ENCODE measurements at places on chromosomes 13 and 19.

- no peak for DNase-seq
Observed at GRCh38 chr13:65595916-65596315, 1634.2 kb downstream of the PCDH9 start.

DNA sequence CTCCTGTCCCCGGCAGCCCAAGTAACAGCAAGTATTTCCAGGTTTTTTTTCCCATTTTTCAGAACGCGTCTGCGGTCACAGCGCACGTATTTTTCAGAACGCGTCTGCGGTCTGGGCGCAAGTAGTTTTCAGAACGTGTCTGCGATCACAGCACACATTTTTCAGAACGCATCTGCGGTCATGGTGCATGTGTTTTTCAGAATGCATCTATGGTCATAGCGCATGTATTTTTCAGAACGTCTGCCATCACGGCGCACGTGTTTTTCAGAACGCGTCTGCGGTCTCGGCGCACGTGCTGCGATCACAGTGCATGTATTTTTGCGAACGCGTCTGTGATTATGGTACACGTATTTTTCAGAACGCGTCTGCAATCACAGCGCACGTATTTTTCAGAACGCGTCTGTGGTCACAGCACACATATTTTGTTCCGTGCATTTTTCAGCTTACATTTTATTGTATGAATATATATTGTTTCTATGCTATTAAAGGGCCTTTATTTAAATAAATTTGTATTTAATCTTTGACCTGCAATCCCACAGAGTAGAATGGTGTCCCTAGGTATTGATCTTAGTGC is 19.7 kb downstream of the ATP4B start:
- no peak for DNase-seq

- no peak for DNase-seq
Observed at GRCh38 chr13:31775148-31775547, 35.8 kb downstream of the RXFP2 start.

DNA sequence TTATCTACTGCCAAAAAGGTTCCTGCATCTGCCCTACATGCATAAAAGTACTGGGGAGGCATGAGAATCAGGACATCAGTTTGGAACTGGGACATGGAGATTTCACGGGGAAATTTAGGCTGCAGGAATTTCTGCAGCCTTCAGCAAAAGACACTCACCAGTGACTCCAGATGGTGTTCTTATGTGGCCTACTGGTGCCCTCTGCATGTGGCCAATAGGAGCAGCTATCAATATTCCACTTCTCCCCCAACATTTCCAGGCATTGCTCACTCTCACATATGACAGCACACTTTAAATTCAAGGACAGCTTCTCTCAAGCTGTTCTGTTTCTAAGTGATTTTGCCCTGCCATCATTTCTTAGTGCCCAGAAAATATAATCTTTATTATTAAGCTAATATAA is 570.5 kb upstream of the ARGLU1 start:
- DNase-seq: no peak

- peak; percentile 51 for DNase-seq
Observed at GRCh38 chr19:52170863-52171320, 529 bp downstream of the ZNF836 start.

GRCh38 chr13:113207460-113207859 is 1.0 kb downstream of the PCID2 start:
- DNase-seq: no peak

DNA sequence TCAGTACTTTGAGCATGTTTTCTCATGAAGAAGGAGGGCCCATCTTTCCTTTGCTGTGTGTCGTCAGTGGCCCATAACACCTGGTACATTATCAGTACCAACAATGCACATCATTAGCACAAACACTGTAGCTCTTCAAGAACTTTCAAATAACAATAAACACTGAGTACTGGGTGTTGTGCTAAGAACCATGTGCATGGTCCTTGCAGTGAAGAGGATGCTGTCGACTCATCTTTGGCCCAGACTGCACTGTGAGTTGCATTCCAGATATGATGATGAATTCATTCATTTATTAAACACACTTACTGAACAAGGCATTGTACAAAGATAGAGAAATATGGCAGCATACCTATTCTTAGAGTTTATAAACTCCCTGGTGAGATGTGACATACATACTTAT is 55.8 kb downstream of the FLT3 start:
- DNase-seq: no peak

- DNase-seq: no peak
Observed at GRCh38 chr13:23902975-23903905, 5.9 kb upstream of the C1QTNF9B start.

- DNase-seq: no peak
Observed at GRCh38 chr19:48283908-48284307, 14.0 kb downstream of the ZNF114 start.

- DNase-seq: no peak
Observed at GRCh38 chr19:31255174-31255799, 93.9 kb downstream of the TSHZ3 start.

DNA sequence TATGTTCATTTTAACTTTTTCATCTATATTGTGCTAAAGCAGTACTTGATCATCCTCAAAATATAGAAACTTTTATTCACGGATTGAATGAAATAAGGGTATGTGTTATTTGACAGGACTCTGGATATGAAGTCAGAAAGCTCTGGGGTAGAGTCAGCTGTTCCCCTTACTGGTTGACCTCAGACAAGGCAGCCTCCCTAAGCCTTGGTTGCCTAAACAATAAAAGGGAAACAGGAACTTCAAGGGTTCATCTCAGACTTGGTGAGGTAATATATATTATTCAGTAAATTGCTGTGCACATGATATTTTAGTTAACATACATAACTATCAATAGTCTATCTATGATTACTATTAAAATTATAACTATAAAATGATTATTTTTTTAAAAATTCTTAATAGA is 13.6 kb downstream of the POLR1D start:
- DNase-seq: no peak

DNA sequence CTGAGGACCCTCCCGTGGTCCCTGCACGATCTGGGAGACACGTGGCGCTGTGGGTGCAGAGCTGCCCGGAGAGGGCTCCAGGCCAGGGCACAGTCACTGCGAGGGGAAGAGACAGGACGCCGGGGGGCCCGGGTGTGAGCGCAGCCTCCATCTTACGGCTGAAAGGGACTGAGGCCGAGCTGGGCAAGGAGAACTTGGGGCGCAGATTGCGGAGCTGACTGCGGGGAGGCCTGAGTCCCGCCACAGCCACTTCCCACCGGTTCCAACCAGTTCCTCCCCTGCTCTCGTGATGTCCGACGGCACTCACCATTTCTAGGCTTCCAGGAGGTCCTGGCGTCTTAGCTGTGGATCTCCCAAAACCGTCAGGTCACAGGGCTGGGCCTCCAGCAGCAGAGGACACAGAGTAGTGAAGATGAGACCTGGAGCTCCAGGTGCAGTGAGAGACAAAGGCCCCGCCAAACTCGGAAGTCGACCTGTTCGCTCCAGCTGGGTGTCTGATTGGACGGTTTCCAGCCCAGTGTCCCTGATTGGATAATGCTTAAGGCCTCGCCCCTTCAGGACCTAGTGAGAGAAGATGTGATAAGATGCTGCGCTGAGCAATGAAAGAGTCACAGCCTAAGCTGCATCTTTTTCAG is 4.8 kb upstream of the ZNF253 start:
- peak; percentile 13 for DNase-seq

- no peak for DNase-seq
Observed at GRCh38 chr19:23263870-23264590, 13.8 kb upstream of the ZNF724 start.

GRCh38 chr19:19578252-19578651 is 40.2 kb downstream of the CILP2 start:
- DNase-seq: no peak

DNA sequence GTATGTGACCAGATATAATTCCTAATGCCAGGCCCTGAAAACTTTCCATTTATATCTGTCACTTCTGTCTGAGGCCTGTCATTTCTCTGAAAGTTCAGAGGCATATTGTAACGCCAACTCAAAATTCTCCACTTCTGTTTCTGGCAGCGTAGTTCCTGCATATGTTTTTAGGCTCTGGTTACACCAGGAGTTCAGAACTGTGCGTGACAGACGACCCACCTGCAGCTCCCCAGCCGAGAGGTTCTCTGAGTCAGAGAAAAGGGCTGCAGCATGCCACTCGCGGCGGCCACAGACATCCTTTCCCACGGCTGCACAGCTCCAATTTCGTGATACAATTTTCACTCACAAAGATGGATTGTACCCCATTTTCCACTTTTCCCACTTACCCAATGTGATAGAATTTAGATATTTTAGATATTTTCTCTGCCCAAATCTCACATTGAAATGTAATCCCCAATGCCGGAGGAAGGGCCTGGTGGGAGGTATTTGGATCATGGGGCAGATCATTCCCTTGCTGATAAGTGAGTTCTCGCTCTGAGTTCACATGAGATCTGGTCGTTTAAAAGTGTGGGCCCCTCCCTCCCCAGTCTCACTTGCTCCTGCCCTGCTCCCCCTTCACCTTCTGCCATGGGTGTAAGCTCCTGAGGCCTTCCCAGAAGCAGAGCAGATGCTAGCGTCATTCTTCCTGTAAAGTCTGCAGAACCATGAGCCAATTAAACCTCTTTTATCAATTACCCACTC is 308.1 kb downstream of the LIG4 start:
- DNase-seq: no peak

- no peak for DNase-seq
Observed at GRCh38 chr19:55247621-55248099, 11.2 kb downstream of the PPP6R1 start.

DNA sequence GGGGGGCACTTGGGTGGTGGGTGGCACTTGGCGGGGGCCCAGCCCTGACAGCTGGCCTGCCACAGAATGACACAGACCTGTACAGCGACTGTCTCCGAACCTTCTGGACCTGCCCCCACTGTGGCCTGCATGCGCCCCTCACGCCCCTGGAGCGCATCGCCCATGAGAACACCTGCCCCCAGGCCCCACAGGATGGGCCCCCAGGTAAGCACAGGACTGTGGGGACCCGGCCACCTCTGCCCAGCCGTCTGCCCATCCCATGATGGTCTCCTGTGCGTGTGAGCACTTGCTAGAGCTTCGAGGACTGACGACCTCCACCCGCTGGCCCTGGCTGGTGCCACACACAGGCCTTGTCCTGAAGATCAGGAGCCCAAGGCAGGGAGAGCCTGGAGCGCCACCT is 32.0 kb downstream of the DHX34 start:
- DNase-seq: no peak

- DNase-seq: no peak
Observed at GRCh38 chr13:36979361-36980050, 19.6 kb downstream of the ALG5 start.

DNA sequence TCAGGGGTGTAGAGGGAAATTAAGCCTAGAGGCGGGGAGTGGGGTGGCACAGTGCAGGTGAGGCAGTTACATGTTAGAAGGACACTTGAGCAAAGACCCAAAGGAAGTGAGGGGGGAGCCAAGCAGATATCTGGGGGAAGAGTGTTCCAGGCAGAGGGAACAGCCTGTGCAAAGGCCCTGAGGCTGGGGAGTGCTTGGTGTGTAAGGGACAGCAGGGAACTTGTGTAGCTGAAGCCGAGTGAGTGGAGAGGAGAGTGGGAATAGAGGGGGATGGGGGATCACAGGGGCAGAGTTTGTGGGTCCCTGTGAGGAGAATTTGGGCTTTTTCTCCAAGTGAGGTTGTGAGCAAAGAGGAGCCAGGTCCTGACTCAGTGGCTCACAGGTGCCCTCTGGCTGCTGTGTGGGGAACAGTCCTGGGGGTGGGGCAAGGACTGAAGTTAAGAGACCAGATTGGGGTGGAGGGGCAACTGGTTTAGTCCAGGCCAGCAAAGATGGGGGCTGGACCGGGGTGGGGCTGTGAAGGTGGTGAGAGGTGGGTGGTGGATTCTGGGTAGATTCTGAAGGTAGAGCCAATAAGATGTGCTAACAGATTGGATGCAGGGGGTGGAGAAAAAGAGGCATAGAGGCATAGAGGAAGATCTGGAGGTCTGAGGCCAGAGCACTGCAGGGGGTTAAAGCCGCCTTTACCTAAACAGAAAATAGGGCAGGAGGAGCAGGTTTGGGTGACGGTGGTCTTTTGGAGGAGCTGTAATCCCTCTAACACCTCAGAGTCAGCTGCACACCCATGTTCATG is 75.3 kb downstream of the CACNA1A start:
- peak; percentile 3 for DNase-seq

DNA sequence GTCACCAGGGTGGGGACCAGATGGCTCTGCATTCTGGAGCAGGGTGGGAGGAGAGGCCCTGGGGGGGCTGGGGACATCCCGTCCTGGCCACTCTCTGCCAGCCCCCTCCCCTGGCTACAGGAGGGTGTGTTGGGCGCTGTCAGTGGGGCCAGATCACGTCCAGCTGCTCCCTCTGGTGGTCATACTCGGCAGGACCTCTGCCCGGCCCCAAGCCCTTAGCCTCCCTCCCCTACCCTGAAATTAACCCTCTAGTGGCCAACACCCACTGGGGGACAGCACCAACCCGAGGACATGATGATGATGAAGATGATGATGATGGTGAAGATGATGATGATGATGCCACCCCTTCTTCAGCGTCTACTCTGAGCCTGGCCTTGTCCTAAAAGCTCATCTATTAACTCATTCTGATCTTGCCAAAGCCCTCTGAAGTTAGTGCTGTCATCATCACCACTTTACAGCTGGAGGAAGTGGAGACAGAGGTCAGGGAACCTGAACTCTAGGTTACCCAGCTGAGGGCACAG is 590 bp upstream of the LGI4 start:
- DNase-seq: peak; percentile 64

DNA sequence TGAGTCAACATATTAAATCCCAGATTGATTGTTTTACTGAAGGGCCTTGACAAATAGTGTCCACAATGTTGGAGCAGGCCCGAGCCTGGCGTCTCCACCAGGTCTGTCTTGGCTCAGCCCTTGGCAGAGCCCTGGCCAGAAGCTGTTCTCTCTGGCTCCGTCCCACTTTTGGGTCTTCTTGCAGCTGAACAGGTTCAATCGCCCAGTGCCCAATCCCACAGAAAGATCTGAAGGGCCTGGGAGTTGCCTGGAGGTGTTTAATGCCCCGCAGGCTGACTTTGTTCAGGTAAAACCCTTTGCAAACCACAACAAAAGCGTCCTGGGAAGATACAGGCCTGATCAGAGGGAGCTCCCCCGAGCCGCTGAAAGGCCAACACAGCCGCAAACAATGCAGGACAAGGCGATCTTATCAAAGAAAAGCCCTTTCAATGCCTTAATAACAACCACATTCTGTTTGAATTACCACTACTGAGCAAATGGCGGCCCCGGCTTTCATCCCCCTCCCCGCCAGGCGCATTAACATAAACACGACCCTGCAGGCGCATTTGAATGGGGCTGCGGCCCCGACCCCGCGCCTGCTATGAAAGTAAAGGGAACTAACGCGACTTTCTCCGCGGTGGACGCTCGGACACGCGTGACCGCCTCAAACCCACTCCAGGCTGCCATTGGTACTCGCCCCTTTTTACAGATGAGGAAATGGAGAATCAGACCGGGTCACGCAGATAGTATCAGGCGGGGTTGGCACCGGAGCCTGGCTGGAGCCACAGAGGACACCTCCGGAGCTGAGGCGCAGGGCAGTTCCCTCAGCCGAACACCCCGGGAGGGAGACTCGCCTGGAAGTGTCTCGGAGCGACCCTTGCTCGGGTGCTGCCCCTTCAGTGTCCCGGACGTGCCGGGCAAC is 3.1 kb downstream of the CDX2 start:
- no peak for DNase-seq

- DNase-seq: no peak
Observed at GRCh38 chr13:98454389-98454881, 122.5 kb downstream of the STK24 start.

All from caudate nucleus (tissue), 63 donors.